ENCODE measurements at places on chromosomes 5 and 9.
A peak's percentile ranks its signal among the peaks of the same experiment; 100 is the strongest.

DNA sequence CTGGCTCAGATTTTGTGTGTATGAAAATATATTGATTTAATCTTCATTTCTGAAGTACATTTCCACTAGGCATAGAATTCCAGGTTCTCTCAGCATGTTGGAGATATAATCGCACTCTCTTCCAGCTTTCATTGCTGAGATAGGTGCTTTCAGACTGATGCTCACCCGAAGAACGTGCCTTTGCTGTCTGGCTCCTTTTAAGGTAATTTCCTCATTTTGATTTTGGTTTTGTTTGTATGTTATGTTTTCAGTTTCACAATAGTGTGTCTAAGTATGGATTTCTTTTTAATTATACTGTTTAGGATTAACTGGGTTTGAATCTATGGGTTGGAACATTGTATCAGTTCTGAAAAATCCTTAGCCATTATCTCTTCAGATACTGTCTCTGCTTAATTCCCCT, 132.0 kb upstream of the NFIB start:
- DNase-seq = no peak

DNA sequence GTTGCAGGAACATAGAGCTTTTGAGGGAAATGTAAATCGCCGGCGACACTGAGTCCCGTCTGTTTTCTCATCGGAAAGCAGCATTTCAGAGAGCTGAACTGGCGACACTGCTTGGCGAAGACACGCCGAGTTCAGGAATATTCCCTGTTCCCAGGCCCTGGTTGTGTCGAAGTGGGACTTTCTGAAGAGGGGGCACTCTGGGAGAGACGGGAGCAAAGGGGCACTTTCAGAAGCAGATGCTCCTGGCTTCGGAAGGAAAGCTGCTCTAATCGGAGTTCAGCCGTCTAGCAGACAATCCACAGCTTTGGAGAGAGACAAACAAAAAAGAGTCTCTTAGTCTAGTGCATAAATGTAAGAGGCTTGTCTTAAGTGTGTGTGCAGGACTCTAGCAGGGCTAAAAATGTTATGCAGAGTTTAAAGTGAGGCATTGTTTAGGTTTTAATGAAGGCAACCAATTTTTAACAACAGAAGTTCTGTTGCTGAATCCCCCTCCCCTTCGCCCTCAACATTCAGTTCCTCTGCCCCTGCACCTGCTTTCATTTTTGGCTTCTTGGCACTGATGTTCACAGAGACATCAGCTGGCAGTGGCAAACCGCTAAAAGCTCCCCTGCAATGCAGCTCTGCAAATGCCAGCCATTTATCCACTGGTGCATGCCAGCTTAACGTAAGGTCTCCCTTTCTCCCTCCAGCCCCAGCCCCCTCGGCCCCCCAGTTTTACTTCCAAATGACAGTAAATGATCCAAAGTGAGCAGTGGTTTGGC, 289.5 kb upstream of the MPDZ start:
- no peak for DNase-seq

- DNase-seq = no peak
Measured at GRCh38 chr9:16441791-16442190, 428.7 kb downstream of the BNC2 start.

DNA sequence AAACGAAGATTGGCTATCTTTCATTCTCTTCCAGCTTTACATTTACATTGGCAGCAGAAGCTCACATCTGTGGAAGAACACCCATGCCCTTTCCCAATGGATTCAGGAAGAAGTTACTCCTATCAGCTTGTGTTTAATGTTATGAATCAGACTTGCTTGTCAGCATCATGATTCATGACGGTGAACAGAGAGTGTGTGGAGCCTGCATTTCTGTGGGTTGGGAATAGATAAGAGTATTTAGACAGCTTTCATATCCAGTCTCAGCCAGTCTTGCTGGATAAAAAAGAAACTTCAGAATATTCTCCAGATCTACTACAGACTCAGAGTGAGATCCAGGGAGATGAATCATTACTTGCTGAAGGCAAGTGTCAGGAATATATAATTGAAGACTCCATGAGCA, 812.9 kb upstream of the ZNF608 start:
- no peak for DNase-seq

- DNase-seq = no peak
Measured at GRCh38 chr5:135455876-135456237, 3.7 kb upstream of the TIFAB start.

GRCh38 chr5:2847608-2848007, 96.1 kb upstream of the IRX2 start:
- DNase-seq = no peak

DNA sequence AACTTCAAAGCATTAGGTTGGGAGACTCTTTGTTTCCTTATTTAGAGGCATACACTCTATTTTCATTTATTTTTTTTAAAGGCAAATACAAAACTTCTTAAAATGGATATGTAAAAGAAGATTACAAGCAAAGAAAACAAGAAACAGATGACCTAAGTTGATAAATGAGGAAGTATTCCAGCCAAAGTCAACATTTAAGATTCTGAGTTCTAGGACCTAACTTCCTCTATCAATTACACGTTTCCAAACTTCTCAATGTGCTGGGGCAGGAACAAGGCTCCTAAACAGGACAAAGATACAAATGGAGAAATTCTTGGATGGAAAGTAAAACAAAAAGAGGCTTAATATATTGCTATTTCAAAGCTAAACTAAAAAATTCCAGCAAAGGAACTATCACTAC, 89.5 kb downstream of the TLE1 start:
- no peak for DNase-seq

GRCh38 chr5:77630114-77630680, 8.3 kb downstream of the OTP start:
- peak; percentile 59 for DNase-seq

- no peak for DNase-seq
Measured at GRCh38 chr5:148799737-148800527, 26.5 kb upstream of the ADRB2 start.

- DNase-seq = no peak
Measured at GRCh38 chr5:81450940-81451339, 57.0 kb upstream of the ACOT12 start.

- no peak for DNase-seq
Measured at GRCh38 chr9:69376651-69377050, 51.6 kb downstream of the ENTREP1 start.

DNA sequence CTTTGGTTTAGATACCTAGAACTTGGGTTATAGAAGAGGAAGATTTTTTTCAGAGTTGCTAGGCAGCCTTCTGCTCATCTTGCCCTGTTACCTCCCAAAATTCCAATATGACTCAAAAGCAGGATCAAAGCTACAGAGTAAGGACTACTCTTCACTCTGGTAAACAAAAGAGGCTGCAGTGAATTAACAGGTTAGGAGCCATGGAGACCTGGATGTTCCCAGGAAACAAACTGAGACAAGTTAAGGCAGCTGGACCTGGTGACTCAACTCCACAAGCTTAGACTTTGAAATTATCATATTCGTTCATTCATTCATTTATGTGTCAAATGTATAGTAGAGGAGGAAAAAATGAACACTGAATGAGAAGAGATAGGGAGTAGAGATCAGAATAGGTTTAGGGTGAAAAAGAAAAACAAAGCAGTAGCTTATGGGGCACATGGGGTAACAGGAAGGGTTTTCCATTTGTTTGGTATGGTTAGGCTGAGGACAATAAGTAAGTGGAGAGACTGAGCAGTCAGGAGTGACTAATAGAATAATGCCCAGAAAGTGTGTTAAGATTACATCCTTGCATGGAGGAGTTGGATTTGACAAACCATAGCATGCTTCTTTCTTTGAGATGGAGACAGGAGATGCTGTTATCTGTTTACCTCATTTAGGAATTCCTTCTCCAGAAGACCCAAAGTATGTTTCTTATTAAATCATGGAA, 464.0 kb upstream of the ZNF608 start:
- no peak for DNase-seq

DNA sequence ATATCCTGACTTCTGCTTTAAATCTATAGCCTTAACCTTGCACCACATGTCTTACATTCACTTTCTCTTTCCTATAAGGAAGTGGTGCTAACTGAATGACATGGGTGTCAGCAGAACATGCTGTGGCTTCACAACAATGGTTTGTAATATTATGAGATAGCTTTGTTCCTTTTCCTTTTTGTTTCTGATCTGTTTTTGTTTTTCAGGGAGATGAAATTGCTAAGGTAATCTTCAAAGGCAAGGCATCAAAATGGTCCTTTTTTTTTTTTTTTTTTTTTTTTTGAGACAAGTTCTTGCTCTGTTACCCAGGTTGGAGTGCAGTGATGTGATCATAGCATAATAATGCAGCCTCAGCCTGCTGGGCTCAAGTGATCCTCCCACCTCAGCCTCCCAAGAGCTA, 53.6 kb upstream of the RANBP6 start:
- no peak for DNase-seq

- no peak for DNase-seq
Measured at GRCh38 chr5:172362755-172363154, 79.2 kb upstream of the UBTD2 start.

GRCh38 chr5:140213370-140213983, 38.5 kb downstream of the CYSTM1 start:
- no peak for DNase-seq

GRCh38 chr9:120616966-120617935, 37.3 kb upstream of the CDK5RAP2 start:
- DNase-seq = no peak

DNA sequence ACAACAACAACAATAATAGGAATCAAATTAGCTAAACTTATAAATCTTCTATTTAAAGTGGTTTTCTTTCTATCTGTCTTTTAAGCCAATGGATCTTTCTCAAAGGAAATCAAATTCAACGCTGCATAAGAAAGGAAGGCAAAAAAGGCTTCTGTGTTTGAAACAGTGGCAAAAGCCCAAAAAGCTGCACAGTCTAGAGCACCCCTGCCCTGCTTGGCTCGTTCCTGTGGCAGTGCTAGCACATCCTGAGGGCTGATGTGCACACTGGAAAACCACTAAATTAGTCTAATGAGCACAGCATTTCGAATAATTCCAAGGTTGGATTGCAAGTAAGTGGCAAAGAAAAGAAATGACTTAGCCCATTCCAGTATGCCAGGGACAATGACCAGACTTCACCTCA, 80.7 kb downstream of the AP3B1 start:
- DNase-seq = no peak
